ENCODE measurements at places on chromosomes 5 and 9. TPM values are rescaled to one million over a fixed set of nuclear protein-coding genes. Genes with fewer than 3 reads are reported as not detected.

Gene LMX1B
- under 0.01 TPM for total RNA-seq

GRCh38 chr5:64800926-64801325 lies 32.2 kb downstream of the CWC27 start:
- DNase-seq, result no peak

- no peak for DNase-seq
Observed at GRCh38 chr9:107632661-107633060, 143.1 kb upstream of the KLF4 start.

Gene SPINK7
- total RNA-seq, result not detected

- no peak for DNase-seq
Observed at GRCh38 chr5:124527220-124527991, 219.0 kb downstream of the ZNF608 start.

- no peak for DNase-seq
Observed at GRCh38 chr9:111916234-111916645, 19.6 kb downstream of the UGCG start.

Gene LHX6
- 0.81 TPM for total RNA-seq

Gene CAVIN4
- total RNA-seq, result under 0.01 TPM

DNA sequence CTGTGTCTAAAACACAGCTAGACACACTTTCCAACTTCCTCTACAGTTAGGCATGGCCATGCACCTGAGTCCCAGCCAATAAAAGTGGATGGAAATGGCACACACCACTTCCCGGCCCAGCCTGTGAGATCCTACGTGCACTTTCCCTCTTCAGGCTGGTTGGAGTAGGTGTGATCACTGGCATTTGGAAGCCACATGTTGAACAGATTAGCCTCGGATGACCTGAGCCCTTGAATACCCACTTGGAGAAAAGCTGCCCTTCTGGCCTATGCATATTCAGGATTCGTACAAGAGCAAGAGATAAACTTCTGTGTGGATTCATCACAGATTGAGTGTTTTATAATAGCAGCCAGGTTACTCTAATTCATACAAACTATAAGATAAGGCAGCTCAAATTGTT lies 359.0 kb upstream of the SLC30A5 start:
- DNase-seq, result no peak

Gene SWI5
- total RNA-seq, result 14.8 TPM

DNA sequence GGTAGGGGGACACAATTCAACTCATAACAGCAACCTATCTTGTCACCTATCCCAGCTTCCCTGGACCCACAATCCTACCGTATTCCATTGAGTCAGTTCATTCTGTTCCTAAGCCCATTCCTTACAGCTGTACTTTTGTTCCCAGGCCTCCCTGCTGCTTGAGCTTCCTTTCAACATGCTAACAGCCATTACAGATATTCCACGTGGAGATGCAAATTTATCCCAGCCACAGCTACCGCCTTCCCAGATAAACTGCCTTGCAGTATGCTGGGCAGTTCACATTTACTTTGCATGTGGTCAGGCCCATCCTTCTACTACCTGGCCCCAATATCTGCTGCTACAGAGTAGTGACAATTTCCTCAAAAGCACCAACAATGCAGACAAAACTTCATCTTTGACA lies 23.0 kb downstream of the RIGI start:
- no peak for DNase-seq

Gene PCDH1
- 0.27 TPM for total RNA-seq
